Fibroblast of skin of right quadriceps (primary cell): ENCODE measurements at places on chromosomes 2 and 18.

- DNase-seq: peak; percentile 20
Observed at GRCh38 chr2:239227661-239228371, 173.0 kb downstream of the HDAC4 start.

GRCh38 chr2:219968685-219969345 is 341.4 kb downstream of the SLC4A3 start:
- no peak for DNase-seq

- no peak for DNase-seq
Observed at GRCh38 chr2:209091056-209091455, 332.8 kb upstream of the MAP2 start.

DNA sequence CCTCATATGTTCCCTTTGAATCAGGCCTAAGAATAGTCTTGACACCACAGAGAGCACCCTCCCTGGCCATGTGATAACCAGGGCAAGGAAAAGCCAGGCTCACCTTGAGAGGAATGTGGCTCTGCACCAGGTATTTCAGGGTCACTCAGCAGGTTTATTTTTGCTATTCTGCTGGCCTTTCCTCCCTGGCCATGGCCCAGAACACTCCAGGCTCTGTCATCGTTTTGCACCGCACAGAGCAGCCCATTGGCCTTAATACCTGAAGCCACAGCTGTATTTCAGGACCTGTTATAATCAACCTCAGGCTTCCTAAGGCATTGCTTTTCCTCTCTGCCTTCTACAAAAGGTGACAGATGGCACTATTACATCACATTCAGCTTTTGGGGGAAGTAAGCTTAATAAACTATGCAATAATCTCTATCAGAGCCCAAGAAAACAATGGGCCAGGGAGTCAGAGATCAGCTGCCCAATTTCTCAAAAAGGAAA is 668.3 kb downstream of the IRS1 start:
- DNase-seq: no peak

- no peak for DNase-seq
Observed at GRCh38 chr2:164937864-164938401, 17.4 kb downstream of the SLC38A11 start.

- DNase-seq: no peak
Observed at GRCh38 chr2:153986488-153987229, 114.9 kb downstream of the GALNT13 start.

DNA sequence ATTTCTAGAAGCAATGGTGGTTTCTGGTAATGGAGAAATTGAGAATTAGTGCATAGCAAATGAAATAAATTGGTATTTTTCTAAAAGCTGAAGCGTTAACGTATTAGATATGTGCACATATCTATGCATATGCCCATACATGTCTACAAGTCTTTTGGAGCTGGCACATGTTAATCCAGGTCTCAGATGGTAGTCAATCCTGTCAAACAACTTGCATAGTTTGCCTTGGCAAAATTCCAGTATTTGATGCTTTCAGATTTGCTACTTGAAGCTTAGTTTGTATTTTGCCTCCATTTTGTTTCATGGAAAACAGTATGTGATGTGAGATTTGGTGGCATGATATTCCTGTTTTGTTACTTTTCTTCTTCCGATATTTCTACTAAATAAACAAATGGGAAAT is 304.6 kb downstream of the PARD3B start:
- DNase-seq: no peak

DNA sequence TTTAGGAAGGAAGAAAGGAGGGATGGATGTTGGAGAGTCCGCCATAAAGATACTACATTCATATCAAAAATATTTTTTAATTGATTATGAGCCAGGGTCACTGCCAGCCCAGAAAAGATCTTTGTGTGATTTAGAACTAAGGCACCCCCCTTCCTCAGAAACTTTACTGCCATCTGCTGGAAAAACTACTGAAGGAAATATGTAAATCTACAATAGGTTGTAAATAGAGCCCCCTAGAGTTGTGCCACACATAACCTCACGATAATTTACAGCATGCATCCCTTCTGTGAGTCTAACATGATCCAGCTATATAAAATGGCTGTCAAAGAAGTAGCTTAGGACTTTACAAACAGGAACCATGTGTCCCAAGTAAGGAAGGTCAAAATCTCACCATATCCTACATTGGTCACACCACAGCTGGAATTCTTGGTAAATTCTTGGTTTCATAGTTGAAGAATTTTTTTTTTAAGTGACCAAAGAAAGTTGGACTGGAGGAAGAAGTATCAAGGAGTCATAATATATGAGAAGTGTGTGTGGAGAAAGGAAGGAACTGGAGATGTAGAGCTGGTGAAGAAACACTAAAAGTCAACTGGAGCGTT is 152.5 kb downstream of the CYP26B1 start:
- DNase-seq: peak; percentile 45

- no peak for DNase-seq
Observed at GRCh38 chr2:102028470-102028869, 36.7 kb downstream of the IL1R2 start.

DNA sequence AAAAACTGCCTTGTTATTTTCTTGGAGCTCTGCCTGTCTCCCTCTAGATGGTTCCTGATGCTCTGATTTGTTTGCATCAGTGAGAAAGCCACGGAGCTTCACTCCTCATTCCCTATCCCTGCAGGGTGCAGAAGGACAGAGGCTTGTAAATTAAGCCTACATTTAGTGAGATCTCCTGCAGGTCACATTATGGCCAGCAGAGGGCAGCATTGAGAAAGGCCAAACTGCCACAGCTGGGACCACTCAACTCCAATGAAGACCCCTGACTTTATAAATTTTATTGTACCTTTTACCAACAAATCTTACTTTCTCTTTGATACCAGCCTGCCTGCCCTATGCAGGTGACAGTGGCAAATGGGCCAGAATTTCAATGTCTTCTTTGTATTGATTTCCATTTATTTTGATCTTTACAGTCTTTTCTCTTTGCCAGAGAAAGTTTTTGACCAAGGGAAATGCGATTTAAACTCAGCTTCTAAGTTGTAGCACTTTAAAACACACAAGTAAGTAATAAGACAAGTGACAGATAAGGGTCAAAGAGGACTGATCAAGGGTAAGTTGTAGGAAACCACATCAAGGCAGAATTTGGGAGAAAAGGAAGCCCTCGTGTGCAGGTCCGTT is 1029.1 kb upstream of the KLHL29 start:
- peak; percentile 16 for DNase-seq

GRCh38 chr2:161988589-161988988 is 85.4 kb downstream of the DPP4 start:
- DNase-seq: peak; percentile 16

DNA sequence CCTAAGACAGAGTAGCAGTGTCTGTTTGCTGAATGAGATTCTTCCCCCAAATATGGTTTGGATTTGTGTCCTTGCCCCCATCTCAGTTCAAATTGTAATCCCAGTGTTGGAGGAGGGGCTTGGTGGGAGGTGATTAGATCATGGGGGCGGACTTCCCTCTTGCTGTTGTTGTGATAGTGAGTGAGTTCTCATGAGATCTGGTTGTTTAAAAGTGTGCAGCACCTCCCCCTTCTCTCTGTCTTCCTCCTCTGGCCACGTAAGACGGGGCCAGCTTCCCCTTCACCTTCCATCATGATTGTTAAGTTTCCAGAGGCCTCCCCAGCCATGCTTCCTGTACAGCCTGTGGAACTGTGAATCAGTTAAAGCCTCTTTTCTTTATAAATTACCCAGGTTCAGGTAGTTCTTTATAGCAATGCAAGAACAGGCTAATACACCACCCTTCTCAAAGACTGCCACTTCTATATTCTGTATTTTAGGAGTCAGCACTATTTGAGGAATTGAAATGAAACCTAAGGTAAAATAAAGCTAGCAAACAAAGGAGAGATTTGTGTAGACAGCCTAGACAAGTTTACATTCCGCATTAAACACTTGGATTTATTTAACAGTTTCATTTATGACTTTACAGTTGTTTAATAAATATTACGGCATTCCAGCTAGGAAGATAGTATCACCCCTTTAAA is 21.6 kb downstream of the FBXO36 start:
- DNase-seq: no peak

- no peak for DNase-seq
Observed at GRCh38 chr2:127985026-127985734, 42.7 kb downstream of the SAP130 start.

DNA sequence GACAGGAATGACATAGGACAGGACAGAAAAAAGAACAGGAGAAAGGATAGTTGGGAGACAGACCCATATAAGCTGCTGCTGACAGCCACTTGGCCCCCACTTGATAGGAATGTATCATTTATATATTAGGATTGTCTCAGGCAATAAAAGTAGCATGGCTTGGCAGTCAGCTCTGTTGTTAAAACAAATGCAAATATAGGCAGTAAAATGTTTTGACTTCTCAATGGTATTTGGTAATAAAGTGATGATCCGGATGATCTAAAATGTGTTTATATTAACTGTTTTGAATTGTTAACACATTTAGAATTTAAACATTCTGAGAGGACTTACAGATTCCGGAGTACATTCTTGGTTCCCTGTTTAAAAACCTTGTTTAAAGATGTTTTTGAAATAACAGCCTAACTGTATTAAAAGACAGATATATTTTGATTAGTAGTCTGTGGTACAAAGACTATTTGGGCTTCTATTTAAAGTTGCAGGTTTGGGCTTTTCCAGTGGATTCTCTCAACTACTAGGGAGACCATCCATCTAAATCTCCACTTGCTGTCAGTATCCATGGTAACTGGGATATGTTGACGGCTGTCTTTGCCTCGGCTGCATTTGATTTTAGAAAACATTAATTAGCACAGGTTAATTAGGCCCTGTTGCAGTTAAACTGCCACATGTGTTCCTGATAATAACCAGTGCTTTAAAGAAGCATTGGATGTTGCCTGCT is 147.6 kb downstream of the ESCO1 start:
- peak; percentile 50 for DNase-seq

- no peak for DNase-seq
Observed at GRCh38 chr2:134463699-134464022, 209.8 kb downstream of the MGAT5 start.

GRCh38 chr2:218894880-218895157 is 14.2 kb downstream of the WNT10A start:
- DNase-seq: no peak
